Suppressor macrophage treated with lipopolysaccharide for 4 hours (primary cell): ENCODE measurements at places on chromosomes 3 and 15.

DNA sequence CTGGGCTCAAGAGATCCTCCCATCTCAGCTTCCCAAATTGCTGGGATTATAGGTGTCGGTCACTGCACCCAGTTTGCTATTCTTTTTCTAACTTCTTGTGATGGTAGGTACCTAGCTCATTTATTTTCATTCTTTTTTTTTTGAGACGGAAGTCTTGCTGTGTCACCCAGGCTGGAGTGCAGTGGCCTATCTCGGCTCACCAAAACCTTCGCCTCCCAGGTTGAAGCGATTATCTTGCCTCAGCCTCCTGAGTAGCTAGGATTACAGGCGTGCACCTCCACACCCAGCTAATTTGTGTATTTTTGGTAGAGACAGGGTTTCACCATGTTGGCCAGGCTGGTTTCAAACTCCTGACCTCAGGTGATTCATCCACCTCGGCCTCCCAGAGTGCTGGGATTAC lies 30.1 kb upstream of the RAD51 start:
- no peak for DNase-seq

DNA sequence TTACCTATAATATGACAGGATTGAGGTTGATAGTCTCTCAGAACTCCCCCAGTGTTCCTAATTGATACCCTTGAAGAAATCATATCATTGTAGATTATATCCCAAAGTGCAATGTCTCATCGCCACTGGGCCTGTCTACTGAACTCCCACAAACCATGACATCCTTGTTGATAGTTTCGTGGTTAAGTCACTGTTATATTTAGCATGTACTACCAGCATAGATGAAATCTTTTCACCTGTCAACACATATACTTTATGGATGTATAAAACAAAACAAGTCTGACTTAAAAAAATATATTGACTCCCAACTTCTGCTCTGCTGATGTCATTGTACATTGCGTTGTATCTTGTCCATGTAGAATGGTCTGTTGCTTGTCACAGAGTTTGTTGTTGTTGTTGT lies 128.1 kb downstream of the IQCH start:
- no peak for DNase-seq

GRCh38 chr15:81000144-81000623 lies 539 bp upstream of the TLNRD1 start:
- no peak for DNase-seq

GRCh38 chr3:42758126-42758525 lies 14.9 kb downstream of the CCDC13 start:
- no peak for DNase-seq

DNA sequence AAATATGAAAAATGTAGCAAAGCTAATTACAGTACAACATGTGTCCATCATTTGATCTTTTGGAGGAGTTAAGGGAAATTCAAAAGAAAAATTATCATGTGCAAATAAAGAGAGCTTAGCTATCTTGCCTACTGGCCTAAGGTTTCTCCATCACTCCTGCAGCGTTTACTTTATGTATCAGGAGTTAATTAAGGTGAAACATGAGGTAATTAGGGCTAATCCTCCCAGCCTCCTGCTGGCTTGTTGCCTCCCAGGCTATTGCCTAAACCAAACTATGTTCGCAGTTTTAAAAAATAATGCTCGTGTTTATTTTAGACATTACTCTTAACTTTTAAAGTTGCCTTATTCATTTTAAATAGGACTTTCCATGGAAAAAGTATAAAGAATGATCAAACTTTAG lies 367.5 kb downstream of the ROBO2 start:
- no peak for DNase-seq

GRCh38 chr15:28081594-28081993 lies 17.5 kb downstream of the OCA2 start:
- DNase-seq = no peak

- no peak for DNase-seq
Observed at GRCh38 chr15:67172172-67172571, 82.3 kb downstream of the AAGAB start.

DNA sequence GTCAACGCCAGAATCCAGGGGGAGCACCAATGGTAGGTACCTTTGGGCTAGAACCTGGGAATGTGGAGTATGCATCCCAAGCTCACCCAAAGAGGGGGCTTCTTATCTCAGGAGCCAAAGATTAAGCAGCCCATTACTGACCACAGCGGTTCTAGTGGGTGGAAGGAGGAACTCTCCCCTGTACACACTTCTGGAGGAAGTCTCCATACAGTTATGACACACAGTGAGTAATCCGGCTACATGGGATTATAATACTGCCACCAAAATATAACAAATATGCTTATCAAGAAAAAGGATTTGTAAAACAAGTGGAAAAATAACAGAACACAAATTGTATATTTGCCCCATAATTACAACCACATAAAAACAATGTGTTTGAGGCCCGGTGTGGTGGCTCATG lies 8.4 kb downstream of the MYO1E start:
- DNase-seq = peak; percentile 66

DNA sequence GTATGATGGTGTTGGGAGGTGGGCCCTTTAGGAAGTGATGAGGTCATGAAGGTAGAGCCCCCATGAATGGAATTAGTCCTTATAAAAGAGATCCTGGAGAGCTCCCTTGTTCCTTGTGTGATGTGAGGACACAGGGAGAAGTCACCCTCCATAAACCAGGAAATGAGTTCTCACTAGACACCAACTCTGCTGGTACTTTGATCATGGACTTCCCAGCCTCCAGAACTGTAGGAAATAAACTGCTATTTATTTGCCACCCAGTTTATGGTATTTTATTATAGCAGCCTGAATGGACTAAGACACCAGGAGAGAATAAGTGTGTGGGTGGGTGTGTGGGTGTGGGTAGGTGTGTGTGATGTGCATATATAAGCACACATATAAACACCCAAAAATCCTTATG lies 71.9 kb downstream of the MYH15 start:
- DNase-seq = no peak

DNA sequence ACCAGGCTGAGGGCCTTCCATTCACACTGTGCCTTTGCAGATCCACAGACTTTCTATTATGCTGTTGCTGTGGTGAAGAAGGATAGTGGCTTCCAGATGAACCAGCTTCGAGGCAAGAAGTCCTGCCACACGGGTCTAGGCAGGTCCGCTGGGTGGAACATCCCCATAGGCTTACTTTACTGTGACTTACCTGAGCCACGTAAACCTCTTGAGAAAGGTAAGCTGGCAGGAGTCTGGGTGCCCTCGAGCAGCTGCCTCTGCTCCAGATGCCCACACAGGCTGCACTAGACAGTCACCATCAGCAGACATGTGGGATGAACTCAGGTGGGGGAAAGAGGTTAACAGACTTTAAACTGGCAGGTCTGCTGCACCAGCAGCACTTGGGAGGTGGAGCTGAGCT lies 8.3 kb downstream of the TF start:
- DNase-seq = no peak

- no peak for DNase-seq
Observed at GRCh38 chr3:120157681-120158080, 63.4 kb upstream of the GSK3B start.

GRCh38 chr3:49886922-49887265 lies 16.8 kb downstream of the MST1R start:
- no peak for DNase-seq

DNA sequence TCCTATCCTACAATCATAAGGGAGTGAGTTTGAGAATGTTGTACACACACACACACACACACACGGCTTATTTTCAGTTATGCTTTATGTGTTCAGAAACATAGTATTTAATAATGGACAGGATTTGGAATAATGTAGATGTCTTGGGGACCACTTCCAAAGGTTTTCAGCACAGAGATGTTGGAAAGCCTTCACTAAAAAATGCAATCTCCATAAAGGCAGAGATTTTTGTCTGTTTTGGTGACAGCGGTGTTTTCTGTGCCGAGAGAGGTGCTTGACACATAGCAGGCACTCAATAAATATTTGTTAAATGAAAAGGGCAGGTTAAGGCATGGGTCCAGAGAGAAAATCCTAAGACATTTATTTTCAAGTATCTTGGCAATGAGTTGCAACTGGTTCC lies 428.2 kb upstream of the RGMA start:
- DNase-seq = no peak

DNA sequence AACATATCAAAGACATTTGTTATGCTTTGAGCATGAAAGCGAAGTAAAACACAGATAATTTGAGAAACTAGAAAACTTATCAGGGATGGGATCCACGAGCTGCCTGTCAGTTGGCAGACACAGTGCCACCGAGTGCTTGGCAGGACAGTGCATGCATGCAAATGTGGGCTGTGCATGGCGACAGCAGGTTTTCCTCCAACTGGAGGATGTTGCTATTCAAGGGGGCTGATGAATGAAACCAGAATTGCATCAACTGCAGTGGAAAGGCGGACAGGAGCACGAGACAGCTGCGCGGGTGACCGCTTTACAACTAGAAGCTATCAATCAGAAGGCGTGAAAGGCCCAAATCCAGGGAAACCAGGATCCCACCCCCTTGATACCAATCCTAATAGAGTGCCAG lies 244.3 kb downstream of the NR2F2 start:
- DNase-seq = no peak

GRCh38 chr3:73401616-73402279 lies 223.0 kb downstream of the PDZRN3 start:
- DNase-seq = no peak

GRCh38 chr3:197298945-197299854 lies 788 bp upstream of the DLG1 start:
- no peak for DNase-seq

GRCh38 chr3:72597756-72598195 lies 250.5 kb downstream of the SHQ1 start:
- peak; percentile 43 for DNase-seq

- DNase-seq = no peak
Observed at GRCh38 chr3:114839476-114839875, 307.6 kb downstream of the ZBTB20 start.

DNA sequence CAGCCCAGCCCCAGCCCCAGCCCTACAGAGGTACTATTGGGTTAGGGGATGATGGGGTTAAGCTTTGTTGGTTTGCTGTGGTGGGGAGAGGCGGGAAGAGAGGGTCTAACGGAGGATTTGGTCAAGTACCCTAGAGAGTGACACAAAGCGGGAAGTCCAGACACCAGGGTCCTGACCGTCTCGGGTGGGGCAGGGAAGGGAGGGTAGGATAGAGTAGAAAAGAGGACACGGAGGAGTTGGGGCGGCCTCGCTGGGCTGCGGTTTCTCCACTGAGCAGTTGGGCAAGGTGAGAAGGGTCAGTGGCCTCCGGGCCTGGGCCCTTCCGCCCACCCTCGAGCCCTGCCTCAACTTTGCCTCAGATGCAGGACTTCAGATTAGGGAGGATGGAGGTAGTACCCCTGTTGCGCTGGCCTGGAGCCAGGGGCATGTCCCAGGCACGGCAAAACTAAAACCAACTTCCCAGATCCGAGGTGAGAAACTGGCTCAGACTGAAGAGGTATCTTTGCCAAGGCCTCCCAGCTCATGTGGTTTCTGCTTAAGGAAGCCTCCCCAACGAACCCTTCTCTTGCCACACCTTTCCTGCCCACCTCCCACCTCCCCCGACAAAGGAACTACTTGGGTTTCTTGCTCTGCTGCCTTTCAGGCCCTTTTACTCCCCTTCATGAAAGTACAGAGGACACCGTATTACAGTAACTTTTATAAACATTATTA lies 551 bp downstream of the PML start:
- DNase-seq = peak; percentile 69

DNA sequence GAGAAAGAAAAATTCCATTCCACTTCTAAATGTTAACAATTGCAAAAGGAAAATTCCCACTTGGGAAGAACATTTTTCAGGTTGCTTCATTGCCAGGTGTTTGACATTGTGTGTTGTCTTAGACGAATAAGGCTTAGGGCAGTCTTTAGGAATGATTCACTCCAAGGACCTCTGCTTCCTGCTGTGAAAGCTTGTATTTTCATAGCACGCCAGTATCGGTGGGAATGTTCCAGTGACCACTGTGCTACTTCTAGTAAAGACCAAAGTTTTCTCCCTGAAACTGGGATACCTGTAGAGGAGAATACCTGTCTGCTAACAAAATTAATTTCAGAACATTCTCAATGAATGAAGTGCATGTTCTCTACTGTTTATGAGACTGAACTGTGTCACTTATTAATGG lies 64.1 kb downstream of the CDIN1 start:
- DNase-seq = no peak

DNA sequence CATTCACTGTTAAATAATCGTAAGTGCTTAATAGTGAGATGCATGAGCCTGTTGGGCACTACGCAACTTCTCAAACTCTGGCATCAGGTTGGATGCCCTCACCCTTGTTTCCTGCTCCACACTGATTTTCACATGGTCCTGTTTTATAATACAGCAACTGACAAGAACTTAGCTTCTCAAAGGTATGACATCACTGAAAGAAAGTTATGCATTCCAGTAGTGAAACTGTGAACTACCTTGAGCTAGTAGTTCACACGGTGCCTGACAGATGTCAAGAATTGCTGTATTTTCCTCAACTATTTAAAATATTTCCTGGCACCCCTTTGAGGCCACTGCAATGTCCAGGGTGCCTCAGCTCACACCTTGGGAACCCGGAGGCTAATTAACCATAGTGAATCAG lies 327.5 kb downstream of the RORA start:
- DNase-seq = no peak

- DNase-seq = no peak
Observed at GRCh38 chr3:127210654-127210943, 17.7 kb downstream of the PRR23E start.

DNA sequence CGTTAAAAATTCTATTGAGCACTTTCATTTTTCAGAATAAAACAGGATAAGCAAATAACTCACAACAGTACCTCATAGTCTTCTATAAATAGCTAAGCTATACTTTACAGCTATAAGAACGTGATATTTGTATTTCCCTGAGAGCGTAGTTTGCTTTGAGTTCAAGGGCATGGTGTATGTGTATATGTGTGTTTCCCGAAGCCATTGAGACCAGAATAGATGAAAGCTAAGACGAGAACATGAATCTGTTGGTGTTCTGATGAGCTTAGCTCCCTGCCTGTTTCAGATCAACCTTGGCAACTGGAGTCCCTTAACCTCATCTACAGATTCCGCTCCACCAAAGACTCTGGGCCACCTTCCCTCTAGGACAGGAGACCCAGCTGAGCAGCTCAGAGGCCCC lies 59.5 kb upstream of the MCF2L2 start:
- no peak for DNase-seq
